CD4-positive, alpha-beta T cell (primary cell): ENCODE measurements at places on chromosomes 16 and 17.

GRCh38 chr17:28201315-28201714, 117.7 kb upstream of the TMEM97 start:
- DNase-seq = no peak

DNA sequence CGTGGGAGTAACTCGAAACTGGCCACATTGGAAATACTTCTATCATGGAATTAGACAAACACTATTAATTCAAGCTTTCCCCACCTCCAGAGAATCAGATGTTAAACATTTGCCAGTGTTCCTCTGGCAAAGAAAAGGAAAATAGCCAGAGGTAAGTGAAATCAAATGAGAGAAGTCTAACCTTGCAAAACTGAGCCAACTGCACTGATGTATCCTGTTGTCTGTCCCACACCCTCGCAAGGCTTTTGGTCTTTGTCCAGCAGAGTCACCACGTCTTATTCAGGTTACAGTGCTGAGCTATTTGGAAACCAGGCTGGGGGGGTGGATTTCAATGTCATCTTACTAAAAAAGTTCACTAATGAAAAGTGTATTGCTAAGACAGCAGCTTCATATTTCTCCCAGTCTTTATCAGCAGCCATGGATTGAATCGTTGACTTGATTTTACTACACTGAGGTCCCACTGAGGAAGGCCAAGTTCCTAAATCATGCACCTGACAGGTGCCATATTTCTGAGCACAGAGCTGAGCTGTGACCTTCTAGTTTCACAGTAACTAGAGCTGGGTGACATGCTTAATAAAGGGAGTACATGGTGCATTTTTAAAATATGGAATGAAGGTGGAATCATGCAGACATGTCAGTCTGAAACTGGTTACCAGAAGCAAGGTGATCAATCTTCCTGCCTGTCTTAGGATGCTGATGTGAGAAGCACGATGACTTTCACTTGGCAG, 85.2 kb upstream of the HSBP1 start:
- no peak for DNase-seq

DNA sequence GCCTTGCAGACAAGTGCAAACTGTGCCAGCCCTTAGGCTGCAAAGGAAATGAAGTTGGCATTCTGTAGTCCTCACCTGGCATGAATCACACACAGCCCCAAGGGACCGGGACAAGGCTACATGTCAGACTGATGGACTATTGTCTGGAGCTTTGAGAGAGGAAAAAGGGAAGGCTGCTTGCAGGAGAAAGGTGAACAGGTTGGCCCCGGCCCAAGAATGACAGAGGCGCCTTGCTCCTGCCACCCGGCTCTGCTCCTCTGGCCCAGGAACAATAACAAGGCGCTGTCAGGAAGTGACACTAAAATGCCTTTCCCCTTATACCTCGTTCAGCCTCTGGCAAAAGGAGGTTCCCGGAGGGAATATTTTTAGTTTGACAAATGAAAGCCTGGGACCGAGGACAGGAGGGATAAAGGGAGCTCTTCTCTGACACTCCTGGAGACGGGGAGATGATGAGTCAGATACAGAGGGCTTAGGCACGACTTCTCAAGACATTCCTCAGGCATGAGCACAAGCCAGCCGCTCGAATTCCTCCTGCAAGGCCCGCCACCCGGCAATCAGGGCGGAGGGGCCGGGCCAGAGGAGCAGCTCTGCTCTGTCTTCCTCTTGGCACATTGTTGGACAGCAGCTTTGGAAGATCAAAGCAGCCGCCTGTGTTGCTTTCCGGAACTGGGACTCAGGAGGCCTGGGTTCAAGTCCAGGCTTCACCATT, 105.8 kb downstream of the NOG start:
- DNase-seq = no peak

GRCh38 chr16:4264546-4264945, 8.3 kb downstream of the TFAP4 start:
- DNase-seq = no peak

DNA sequence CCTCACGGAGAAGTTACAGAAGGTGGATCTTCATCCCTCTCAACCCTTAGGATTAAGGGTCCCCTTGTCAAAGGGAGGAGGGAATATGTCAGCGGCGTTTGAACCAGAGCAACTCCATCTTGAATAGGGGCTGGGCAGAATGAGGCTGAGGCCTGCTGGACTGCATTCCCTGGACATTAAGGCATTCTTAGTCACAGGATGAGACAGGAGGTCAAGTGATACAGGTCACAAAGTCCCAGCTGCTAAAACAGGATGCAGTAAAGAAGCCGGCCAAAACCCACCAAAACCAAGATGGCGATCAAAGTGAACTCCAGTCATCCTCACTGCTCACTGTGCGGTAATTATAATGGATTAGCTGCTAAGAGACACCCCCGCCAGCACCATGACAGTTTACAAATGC, 36.7 kb downstream of the RBFOX3 start:
- no peak for DNase-seq

- no peak for DNase-seq
Measured at GRCh38 chr17:77738751-77739531, 219.6 kb upstream of the TNRC6C start.

DNA sequence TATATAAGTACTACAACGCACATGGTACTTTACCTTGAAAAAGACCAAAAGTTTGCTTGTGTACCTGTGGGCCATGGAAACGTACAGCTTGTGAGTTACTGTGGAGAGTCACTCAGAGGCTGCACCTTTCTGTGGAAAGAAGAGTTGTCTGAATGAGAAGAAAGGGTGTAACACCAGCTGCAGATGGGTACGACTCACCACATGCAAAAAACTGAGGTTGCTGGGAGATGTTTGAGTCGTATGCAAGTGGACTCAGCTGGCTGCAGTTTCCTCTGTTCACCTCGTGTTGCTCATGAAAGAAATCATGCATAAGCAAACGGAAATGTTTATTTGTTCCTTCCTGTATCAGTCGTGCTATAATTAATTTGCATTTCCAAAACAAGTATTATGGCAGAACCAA, 22.4 kb upstream of the DYNLRB2 start:
- no peak for DNase-seq

GRCh38 chr16:89456419-89456959, 33.9 kb downstream of the ANKRD11 start:
- DNase-seq = no peak

DNA sequence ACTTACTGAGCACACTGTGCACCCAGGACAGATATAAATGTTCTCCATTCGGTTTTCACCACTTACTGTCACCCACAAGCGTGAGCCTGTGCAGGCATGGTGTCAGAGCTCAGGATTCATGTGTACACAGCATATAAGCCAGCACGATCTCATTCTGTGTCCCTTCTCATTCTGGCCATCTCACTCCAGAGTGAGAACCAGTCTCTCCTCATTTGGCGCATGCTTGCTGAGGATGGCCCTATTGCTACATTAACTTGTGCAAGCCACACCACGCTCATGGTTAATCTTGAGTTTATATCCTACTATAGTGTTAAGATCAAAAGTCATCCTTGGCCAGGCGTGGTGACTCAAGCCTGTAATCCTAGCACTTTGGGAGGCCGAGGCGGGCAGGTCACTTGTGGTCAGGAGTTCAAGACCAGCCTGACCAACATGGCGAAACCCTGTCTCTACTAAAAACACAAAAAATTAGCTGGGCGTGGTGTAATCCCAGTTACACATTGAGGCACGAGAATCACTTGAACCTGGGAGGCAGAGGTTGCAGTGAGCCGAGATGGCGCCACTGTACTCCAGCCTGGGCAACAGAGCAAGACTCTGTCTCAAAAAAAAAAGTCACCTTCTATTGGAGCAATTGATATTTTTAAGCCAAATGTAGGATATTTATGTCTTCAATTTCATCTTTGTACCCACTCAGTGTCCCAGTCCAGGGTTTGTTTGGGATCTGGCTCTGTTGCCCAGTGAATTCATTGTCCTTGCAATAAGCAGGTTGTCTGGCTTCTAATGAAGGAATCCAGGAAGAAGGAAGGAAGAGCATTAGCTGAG, 20.9 kb downstream of the SOCS1 start:
- no peak for DNase-seq

DNA sequence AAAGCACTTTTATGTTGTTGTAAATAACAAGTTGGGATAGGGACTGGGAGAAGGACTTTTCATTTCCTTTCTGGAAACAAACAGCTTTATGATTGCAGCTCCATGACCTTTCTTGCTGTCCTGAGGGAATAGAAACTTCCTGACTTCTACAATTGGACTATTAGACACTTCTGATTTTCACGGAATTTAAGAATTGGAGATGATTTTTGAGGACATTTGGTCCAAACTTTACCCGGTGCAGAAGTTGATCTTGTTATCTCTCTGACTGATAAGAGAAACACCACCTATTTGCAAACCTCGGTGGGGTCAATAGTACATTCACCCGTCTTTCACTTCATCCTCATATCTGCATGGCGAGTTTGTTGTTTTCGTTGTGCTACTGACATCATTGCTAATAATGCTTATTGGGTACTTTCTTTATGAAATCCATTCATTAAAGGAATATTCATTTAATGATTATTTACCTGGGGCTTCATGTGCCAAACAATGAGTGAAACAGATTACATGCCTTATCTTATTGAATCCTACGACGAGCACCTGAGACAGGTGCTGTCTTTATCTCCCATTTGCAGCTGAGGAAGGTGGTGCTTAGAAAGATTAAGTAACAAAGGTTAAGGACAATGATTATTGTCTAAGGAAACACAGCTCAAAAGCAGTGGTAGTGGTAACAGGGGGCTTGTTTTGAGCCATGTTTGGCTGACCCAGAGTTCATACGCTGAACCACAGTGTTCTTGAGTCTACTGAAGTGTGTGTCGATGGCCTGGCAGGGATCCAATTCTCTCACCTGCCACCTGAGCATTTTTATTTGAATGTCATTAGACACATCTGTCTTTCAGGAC, 176.9 kb upstream of the FAM20A start:
- no peak for DNase-seq

DNA sequence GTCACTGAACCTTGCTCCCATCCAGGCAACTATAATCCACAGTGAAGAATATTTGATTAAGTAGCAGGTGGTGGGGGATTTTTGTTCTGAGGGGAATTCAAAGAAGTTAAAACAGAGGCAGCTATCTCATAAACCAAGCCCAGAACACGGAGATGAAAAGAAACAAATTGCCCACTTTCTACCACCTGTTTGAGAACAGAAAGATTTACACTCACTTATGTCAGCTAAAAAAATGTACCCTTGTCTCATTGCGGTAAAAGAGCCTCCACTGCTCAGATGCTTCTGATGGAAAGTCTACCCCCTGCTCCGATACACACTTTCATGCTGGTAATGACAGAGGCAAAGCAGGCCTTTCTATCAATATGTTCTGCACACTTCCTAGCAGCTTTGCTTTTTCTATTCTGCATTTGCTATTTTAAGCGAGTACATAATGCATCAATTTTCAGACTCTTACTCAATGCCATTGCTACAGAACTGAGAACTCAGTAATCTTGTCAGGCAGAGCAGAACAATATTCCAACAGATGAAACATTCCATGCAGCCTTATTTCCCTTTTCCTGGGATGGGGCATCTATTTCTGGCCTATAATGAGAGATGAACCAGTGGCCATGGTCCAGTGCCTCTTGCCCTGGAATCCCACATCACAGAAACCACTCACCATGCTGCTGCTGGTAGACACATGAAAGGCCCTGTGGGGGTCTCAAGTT, 29.0 kb downstream of the CDK5R1 start:
- DNase-seq = no peak

- DNase-seq = no peak
Measured at GRCh38 chr16:14186007-14186794, 115.1 kb downstream of the MRTFB start.

DNA sequence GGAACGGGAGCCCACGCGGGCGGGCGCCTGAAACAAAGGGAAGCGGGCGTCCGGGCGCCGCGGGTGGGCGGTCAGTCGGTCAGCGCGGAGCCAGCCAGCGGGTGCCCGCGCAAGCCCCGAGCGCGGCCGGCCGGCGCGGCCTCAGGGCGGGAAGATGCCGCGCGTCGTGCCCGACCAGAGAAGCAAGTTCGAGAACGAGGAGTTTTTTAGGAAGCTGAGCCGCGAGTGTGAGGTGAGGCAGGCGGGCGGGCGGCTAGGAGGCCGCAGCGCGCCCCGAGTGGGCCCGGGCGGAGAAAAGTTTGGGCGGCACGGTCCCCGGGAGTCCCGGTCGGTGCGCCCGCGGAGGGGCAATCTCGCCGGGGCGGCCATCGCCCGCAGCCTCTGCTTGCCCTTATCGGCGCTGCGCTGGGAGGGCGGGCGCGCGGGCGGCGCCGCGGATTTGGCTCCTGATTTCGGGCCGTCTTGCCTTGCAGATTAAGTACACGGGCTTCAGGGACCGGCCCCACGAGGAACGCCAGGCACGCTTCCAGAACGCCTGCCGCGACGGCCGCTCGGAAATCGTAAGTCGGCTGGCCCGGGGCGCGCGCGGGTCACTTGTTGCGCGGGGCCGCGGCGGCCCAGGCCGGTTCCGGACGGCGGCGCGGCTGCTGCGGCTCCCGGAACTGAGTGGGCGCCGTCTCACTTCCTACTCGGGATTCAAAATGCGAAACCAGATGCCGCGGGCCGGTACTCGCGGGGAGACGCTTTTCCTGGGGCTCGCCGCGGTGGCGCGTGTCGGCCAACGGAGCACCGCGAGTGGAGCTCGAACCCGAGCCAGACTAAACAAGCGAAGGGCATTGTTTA, 526 bp downstream of the CBFB start:
- peak; percentile 47 for DNase-seq

GRCh38 chr17:71966459-71967313, 154.1 kb upstream of the SOX9 start:
- DNase-seq = no peak

- DNase-seq = no peak
Measured at GRCh38 chr17:40338058-40338457, 26.5 kb downstream of the GJD3 start.

GRCh38 chr17:79330696-79331095, 256.1 kb downstream of the ENGASE start:
- no peak for DNase-seq

- DNase-seq = no peak
Measured at GRCh38 chr16:57132470-57132869, 40.1 kb downstream of the CPNE2 start.

- DNase-seq = no peak
Measured at GRCh38 chr16:11759997-11760396, 17.3 kb upstream of the TXNDC11 start.

- no peak for DNase-seq
Measured at GRCh38 chr16:65771707-65772106, 594.8 kb upstream of the CDH5 start.
